ENCODE measurements at places on chromosomes 13 and 19.

- no peak for DNase-seq
Observed at GRCh38 chr19:29372921-29373797, 152.6 kb upstream of the VSTM2B start.

- no peak for DNase-seq
Observed at GRCh38 chr13:105410602-105411001, 1124.9 kb downstream of the EFNB2 start.

GRCh38 chr19:10453852-10454251 is 33.5 kb downstream of the PDE4A start:
- no peak for DNase-seq

- DNase-seq: no peak
Observed at GRCh38 chr13:51678420-51678819, 94.2 kb downstream of the WDFY2 start.

DNA sequence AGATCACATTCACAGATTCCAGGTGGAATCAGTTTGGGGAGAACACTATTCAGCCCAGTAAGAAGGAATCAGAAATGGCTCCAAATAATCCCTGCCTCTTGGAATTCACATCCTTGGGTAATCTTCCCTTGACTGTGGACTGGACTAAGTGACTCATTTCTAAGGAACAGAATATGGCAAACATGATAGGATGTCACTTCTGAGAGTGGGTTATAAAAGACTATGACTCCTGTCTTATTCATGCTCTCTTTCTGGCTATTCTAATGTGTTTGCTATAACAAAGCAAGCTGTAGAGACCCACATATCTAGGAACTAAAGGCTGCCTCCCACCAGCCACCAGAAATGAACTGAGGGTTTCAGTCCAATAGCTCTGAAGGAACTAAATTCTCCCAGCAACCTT is 37.8 kb downstream of the MBD3L2B start:
- no peak for DNase-seq

- DNase-seq: no peak
Observed at GRCh38 chr13:91142572-91142971, 204.9 kb upstream of the MIR17HG start.

Measured in CD4-positive, alpha-beta T cell (primary cell).